C1 segment of cervical spinal cord (tissue), 14 donors: ENCODE measurements at places on chromosomes 16 and 17.

DNA sequence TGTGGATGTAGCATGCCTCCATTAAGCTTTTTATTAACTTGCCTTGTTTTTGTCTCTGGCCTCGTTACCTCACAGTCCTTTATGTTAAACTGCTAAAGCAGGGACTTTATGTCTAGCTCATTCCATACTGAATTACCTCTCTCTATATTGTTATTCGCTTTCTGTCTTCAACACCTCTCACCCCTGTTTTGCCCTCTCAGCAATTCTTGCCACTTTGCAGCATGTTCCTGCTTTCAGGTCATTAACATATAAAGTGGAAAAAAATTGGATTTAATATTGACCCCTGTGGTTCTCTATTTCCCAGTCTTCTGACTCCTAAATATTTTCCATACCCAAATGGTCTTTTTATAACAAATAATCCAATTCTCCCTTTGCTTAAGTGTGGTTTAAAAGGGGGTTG lies 810.4 kb upstream of the KIF2B start:
- no peak for DNase-seq

DNA sequence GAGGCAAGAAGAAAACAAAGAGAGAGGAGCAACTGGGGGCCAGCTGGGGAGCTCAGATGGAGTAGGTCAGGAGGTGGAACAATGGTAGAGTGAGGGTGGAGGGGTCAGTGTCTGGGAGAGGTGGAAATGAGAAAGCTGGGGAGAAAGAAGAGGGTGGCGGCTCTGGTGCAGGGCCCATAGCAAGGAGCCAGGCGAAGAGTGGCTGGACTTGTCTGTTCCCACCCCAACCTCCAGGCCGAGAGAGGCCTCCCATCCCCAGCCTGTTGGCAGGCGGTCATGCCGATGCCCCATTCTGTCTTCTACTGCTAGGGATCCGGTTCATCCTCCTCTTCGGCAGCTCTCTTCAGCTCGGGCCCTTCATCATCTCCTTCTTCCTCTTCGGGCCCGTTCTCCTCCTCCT lies 31.3 kb downstream of the AP1G1 start:
- no peak for DNase-seq

DNA sequence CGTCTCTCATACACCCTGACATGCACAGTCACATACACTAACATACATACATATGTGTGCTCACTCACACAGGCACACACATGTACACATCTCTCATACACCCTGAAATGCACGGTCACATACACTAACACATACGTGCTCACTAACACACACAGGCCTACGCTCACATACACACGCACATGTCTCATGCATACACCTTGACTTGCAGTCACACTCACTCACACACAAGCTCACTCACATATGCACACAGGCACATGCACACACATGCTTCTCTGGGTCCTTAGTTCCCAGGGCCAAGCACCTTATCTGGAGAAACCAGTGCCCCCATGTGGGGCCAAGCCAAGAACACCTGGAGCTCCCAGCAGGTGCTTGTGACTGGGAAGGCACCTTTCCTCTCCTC lies 240.3 kb downstream of the RBFOX3 start:
- DNase-seq: no peak

DNA sequence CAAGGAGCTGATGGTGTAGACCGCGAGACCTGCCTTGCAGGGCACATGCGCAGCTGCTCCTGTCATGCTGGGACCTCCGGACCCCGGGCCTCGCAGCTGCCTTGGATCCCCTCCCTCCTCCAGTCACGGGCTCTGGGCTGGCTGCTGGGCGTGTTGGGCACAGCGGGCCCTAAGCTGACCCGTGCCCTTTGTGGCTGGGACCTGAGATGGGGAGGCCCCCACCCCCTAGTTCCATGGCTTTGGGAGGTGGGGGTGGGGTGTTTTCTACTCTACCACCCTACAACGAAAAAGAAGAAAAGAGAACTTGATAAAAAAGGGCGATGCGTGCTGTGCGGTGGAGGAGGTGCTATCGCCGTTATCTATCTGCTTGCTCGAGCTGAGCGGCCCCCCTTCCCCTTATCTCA lies 14.5 kb downstream of the ZFPM1 start:
- no peak for DNase-seq

- DNase-seq: no peak
These were observed 478.5 kb upstream of the SALL1 start for GRCh38 chr16:51629576-51629975.

DNA sequence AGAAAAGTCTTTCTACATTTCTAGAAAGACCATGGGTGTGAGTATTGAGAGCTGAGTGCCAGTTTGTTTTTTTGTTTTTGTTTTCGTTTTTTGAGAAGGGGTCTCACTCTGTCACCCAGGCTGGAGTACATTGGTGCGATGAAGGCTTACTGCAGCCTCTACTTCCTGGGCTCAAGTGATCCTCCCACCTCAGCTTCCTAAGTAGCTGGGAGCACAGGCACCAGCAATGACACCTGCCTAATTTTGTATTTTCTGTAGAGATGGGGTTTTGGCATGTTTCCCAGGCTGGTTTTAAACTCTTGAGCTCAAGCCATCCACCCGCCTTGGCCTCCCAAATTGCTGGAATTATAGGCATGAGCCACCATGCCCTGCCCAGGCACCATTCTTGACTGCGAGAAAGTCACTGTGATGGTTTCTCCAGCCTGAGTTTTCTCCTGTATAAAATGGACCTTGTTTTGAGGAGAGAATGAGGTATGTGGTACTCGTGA lies 673.8 kb downstream of the MAF start:
- no peak for DNase-seq

- no peak for DNase-seq
These were observed 35.6 kb downstream of the YPEL2 start for GRCh38 chr17:59366773-59367656.

GRCh38 chr17:68450801-68451200 lies 6.5 kb downstream of the WIPI1 start:
- DNase-seq: no peak

- DNase-seq: no peak
These were observed 5.8 kb downstream of the ITGAM start for GRCh38 chr16:31265329-31266245.

DNA sequence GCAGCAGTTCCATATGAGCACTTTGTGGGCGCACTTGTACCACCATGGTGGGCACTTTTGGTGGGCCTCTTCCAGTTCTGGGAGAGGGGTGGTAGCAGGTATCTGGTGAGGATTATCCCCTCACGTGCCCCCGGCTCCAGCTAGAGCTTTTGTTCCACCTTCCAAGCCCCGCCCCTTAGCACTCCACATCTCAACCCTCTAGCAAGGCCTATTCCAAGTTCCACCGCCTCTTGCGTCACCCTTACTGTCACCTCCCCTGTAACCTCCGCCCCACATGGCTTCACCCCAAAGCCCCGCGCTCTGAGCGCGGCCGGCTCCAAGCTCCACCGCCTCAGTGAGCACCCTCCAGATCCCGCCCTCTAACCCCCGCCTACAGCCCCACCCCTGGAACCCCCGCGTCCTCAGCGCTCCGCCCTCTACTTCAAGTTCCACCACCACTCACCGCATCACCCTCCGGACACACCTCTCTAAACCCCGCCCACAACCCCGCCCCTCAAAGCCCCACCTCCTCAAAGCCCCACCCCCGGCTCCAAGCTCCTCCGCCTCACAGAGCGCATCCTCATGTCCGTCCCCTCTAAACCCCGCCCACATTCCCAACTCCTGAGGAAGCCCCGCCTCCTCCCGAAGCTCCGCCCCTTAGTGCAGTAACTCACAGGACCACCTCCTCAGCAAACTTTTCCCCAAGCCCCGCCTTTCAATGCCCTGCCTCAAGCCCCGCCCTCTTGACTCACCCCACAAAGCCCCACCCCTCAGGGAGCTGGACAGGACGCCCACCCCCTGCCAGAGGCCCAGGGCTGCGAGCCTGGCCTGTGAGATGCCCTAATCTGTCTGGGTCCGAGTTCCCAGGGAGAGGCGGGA lies 11.1 kb downstream of the SCN4A start:
- DNase-seq: no peak

- DNase-seq: no peak
These were observed 17.4 kb downstream of the COL1A1 start for GRCh38 chr17:50184064-50184463.
